Activated T-cell treated with anti-CD3 and anti-CD28 coated beads, Interleukin-2, amount 50 U/mL, for 72 hours (primary cell): ENCODE measurements at places on chromosomes 2 and 18. TPM values are rescaled to one million over a fixed set of nuclear protein-coding genes. Genes with fewer than 3 reads are reported as not detected.

The BCL11A gene
- total RNA-seq, result 1.2 TPM

The UPP2 gene
- total RNA-seq, result not detected

The FAM237A gene
- total RNA-seq, result not detected

The MC2R gene
- total RNA-seq, result not detected

The KHK gene
- 12.9 TPM for total RNA-seq

- DNase-seq, result no peak
Measured at GRCh38 chr18:55114876-55115275, 155.6 kb upstream of the CCDC68 start.

GRCh38 chr18:446941-447560 is 53.5 kb downstream of the COLEC12 start:
- DNase-seq, result no peak

DNA sequence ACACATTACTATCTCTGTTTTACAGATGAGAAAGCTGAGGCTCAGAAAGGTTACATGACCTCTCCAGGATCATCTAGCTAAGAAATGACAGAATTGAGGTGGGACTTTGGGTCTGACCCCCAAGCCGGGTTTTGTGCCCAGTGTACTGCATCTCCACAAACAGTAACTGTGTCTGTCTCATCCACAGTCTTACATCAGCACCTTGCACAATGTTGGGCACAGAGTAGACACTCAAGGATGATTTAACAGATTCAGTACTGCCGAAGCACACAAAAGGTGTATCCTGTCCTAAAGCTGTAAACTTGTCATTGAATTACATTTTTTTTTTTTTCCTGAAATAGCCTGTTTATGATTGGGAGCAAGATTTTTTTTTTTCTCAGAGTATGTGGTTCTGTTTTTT is 84.8 kb downstream of the ADCYAP1 start:
- no peak for DNase-seq

DNA sequence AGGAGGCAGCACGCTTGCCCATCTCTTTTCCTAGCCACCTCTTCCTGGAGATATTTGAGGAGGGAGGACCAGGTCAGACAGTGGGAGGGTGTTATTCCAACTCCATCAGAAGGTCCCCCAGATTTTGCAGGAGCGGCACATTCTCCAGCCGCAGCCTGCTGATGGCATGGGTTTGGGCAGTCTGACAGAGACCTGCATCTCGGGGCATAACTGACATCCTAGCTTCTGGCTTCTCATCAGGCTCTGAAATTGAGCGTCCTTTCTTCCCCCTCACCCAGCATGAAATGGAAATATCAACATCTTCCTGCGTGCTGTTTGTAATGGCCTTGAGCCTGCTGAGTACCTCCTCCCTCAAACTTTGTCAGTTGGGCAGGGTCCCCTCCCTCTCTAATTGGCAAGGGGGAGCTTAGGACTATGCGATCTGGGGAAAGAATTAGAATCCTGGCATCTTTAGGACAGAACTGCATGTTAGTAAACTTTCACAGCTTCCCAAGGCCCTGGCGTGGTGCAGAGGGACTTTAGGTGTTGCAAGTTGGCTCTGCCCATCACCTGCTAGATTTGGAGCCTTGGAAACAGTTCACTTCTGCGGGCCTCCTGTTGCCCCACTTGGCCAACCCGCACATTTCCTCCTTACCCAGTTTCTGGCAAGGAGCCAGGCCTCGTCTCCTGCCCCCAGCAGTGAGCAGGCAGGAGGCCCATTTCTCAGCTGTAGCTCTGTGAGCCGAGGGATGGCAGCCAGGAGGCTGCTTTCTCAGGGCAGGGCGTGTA is 2.2 kb downstream of the ITM2C start:
- peak; percentile 67 for DNase-seq

DNA sequence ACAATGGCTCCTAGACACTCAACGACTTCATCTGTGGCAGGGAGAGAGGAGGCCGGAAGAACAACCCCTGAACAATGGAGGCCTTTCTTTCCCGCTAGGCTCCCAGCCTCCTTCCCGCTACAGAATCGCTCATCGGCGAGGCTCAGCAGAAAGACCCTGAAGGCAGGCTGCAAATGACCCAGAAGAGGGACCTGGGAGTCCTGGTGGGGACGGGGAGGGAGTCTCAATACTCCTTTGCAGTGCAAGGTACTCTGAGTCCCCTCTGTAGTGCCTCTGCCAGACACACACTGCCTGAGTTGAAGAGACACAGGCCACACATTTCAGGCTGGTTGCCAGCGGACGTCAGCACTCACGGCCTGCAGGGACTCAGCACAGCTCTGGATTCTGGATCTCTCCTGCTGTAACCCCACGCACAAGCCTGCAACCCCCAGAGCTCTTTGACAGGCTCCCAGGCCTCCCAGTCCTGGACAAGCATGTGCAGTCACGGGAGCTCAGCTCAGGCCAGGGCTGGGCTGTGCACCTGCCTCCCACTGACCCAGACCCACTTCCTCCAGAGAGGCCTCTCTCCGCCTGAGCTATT is 6.1 kb downstream of the GPR17 start:
- DNase-seq, result no peak

DNA sequence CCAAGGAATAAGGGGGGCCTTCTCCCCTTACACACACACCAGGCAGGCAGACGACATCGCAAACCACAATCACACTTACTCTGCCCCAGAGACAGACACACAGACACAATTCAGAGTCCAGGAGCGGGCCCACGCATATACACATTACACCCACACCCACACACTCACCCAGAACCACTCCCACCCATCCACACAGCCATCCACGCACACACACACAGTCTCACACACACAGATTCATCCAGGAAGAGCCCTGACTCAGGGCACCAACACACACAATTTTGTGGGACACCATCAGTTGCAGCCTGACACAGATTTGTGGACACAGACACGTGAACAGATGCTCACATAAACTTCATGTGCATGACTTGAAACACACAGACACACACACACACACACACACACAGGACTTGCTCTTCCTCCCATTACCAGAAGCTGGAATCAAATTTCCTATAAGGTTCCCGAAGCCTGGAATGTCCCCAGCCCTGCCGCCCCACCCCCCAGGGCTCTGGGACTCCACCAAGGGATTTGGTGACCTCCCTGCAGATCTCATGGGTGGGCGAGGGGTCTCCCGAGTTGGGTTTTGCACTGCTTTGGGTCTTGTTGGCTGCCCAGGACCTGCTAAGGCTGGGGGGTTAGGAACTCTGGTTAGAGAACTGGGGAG is 23.5 kb downstream of the TNS1 start:
- no peak for DNase-seq
